ENCODE measurements at places on chromosomes 4 and X. TPM values are rescaled to one million over a fixed set of nuclear protein-coding genes. Genes with fewer than 3 reads are reported as not detected.

ELF2 gene
- 28.0 TPM for total RNA-seq

CASK gene
- total RNA-seq: 27.0 TPM

PCYT1B gene
- 2.8 TPM for total RNA-seq

FHIP1A gene
- total RNA-seq: 0.36 TPM

FAM241A gene
- total RNA-seq: 0.31 TPM

PGAM4 gene
- not detected for total RNA-seq

F8A2 gene
- total RNA-seq: not detected

RAB33A gene
- total RNA-seq: 6.5 TPM

BLTP1 gene
- 60.0 TPM for total RNA-seq

CXCL5 gene
- total RNA-seq: 26.5 TPM

TBC1D19 gene
- total RNA-seq: 28.2 TPM

RAB40A gene
- 0.36 TPM for total RNA-seq

MND1 gene
- 18.6 TPM for total RNA-seq

SLC34A2 gene
- total RNA-seq: not detected

TRAM1L1 gene
- total RNA-seq: 5.1 TPM

RHOXF1 gene
- total RNA-seq: not detected

MAGEC3 gene
- total RNA-seq: not detected

TCEAL7 gene
- total RNA-seq: 11.7 TPM

CFP gene
- 0.33 TPM for total RNA-seq

DACH2 gene
- under 0.01 TPM for total RNA-seq

DNAAF6 gene
- not detected for total RNA-seq

KLKB1 gene
- 0.31 TPM for total RNA-seq

CA5B gene
- total RNA-seq: 9.7 TPM

TMEM255A gene
- total RNA-seq: 18.6 TPM

SPACA5 gene
- not detected for total RNA-seq

SLC10A4 gene
- total RNA-seq: not detected

CT83 gene
- not detected for total RNA-seq

ATOH1 gene
- not detected for total RNA-seq

MGARP gene
- under 0.01 TPM for total RNA-seq

DCX gene
- total RNA-seq: 2.5 TPM

GRK4 gene
- 6.3 TPM for total RNA-seq

SASH3 gene
- total RNA-seq: not detected

CYTL1 gene
- 4.8 TPM for total RNA-seq

DKK2 gene
- 1.8 TPM for total RNA-seq

NAP1L3 gene
- total RNA-seq: 0.46 TPM

STPG2 gene
- not detected for total RNA-seq

TLR1 gene
- total RNA-seq: 29.6 TPM

MAML3 gene
- 8.5 TPM for total RNA-seq

GPR50 gene
- total RNA-seq: not detected

GLUD2 gene
- 10.0 TPM for total RNA-seq

SORCS2 gene
- total RNA-seq: 0.46 TPM

MAGEB17 gene
- not detected for total RNA-seq

BMPR1B gene
- total RNA-seq: 5.9 TPM

SLC4A4 gene
- total RNA-seq: under 0.01 TPM

RIPPLY1 gene
- not detected for total RNA-seq

FANCB gene
- 4.8 TPM for total RNA-seq

NKX3-2 gene
- under 0.01 TPM for total RNA-seq

PABPC5 gene
- total RNA-seq: 4.1 TPM

CITED1 gene
- total RNA-seq: 30.9 TPM

OTC gene
- total RNA-seq: not detected

SLIT2 gene
- total RNA-seq: 1.4 TPM

SRPK3 gene
- under 0.01 TPM for total RNA-seq

ADGRG4 gene
- not detected for total RNA-seq

WDR17 gene
- 7.3 TPM for total RNA-seq

SETD7 gene
- 44.4 TPM for total RNA-seq

DUX4 gene
- total RNA-seq: not detected

PDGFRA gene
- total RNA-seq: 0.33 TPM

All from melanocyte of skin (primary cell).